ENCODE measurements at places on chromosomes 3 and 15.

- DNase-seq = no peak
These were observed 470.9 kb upstream of the CDIN1 start for GRCh38 chr15:36108541-36108940.

- DNase-seq = no peak
These were observed 5.2 kb upstream of the LCTL start for GRCh38 chr15:66570842-66571478.

DNA sequence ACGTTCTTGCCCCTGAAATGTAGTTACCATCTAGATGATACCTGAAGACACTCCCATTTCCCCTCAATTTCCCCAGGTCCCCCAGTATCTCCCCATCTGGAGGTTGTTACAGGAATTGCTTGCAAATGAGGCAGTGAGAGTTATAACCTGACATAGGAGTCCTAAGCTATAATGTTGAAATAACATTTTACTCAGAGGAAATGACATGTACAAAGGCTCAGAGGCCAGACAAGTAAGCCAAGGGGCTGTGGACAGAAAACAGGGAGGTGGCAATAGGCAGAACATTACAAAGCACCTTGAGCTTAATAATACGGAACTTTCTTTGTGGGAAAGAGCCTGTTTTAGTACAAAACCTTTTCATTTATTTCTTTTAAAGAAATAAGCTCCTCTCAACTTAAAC lies 171.9 kb downstream of the FRMD5 start:
- no peak for DNase-seq

- no peak for DNase-seq
These were observed 774 bp downstream of the IMP3 start for GRCh38 chr15:75639191-75639708.

GRCh38 chr3:53795789-53796560 lies 50.2 kb downstream of the CHDH start:
- no peak for DNase-seq

Measured in retinal pigment epithelial cell (primary cell).